ENCODE measurements at places on chromosomes 13 and 19.

DNA sequence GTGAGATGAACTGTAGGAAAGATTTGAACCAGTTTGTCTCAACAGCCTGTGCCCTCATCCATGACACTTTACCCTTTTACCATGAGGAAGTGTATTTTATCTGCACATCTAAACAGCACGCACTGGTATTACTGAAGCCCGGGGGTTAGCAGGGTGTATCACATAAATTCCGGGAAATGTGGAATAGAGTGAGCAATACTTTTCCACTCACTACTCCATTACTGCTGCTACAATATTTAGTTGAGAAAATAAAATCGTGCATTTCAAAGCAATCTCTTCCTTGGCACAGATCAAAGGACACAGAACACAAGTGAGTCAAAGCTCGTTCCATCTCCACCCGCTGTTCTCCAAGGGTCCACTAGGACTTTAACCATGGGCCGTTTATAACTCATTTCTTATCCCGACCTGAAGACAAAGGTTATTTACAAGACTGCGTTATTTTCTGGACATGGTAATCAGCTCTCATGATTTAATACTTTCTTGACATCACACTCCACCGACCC, 35.2 kb downstream of the STK24 start:
- DNase-seq: no peak

DNA sequence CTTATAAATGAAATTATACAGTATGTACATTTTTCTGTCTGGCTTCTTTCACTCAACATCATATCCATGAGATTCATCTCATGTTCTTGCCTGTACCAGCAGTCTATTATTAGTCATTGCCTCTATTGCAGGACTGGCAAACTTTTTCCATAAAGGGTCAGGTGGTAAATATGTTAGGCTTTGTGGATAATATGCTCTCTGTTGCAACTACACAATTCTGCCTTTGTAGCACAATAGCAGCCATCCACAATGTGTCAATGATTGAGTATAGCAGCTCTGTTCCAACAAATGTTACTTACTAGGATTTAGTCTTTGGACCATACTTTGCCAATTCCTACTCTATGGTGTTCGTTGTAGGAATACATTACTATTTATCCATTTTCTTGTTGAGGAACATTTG, 304.4 kb downstream of the DCT start:
- DNase-seq: no peak

- DNase-seq: no peak
Observed at GRCh38 chr19:5828661-5829566, 10.6 kb downstream of the FUT6 start.

DNA sequence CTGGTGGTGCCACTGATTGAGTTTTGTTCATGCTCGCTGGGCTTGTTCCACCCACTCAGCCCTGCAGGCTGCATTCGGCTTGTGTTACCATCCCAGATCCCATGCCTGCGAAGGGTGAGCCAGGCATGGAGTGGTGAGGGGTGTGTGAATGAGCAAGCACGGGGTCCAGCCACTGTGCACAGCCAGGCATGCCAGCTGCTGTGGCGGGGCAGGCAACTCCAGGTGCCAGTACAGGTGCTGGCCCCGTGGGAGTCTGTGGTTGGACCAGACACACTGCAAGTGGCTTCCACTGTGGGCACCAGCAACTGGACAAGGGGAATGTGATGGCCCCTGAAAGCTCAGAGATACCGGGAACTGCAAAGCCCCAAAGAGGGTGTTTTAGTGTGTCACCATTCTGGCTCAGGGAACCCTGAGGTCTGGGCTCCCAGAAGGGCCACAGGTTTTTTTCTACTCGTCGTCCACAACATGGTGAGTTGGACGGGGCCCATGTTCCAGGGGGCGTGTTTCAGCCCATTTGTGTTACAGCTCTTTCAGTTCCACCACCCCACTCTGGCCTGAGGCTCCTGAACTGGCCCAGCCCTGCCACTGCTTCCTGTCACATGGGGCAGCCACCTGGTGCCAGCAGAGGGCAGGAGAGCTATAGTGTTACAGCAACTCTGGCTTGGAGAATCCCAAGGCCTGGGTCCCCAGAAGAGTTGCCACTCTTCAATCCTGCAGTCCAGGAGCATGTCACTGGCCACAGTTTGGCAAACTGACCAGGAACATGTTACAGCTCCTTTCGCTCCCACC, 217.0 kb upstream of the OBI1 start:
- no peak for DNase-seq

DNA sequence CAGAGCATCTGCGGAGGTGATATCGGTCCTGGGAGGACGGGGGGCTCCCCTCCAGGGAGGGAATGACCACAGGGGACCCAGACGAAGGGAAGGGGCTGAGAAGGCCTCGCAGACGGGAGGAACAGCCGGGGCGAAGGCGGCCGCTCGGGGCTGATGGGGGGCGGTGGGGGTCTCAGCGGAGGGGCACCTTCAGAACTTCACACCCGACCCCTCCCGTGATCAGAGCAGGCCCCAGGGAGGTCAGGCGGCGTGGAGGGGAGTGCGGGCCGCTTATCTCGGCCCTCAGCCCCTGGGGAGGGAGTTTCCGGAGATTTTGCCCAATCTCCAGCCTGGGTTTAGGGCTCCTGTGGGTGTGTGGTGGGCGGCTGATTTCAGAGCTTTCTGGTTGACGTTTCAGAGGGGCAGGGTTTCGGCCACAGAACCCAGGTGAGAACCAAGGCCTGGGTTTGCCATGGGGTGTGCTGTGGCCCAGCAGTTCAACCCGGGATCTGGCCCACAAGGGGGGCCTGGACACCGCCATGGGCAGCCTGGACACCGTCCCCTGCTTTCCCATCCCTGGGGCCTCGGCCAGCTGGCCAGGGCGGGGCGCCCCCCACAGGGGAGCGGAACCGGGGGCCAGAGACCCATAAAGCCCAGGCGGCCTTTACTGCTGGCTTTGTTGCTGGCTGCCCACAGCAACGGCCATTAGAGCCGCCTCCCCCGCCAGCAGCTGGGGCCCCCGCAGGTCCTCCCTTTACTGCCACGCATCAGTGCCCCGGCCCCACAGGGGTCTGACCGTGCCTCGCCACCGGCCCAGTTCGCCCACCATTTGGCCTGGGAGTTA, 29.0 kb downstream of the ARID3A start:
- DNase-seq: no peak

GRCh38 chr13:73556128-73556527, 497.3 kb downstream of the KLF5 start:
- no peak for DNase-seq

DNA sequence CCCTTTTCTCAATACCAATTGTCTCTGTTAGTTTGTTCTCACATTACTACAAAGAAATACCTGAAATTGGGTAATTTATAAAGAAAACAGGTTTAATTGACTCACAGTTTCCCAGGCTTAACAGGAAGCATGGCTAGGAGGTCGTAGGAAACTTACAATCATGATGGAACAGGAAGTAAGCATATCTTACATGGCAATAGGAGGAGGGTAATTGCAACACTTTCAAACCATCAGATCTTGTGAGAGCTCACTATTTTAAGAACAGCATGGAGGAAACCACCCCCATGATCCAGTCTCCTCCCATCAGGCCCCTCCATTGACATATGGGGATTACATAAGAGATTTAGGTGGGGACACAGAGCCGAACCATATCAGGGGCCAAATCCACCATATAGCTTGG, 1210.1 kb upstream of the SPRY2 start:
- DNase-seq: no peak

DNA sequence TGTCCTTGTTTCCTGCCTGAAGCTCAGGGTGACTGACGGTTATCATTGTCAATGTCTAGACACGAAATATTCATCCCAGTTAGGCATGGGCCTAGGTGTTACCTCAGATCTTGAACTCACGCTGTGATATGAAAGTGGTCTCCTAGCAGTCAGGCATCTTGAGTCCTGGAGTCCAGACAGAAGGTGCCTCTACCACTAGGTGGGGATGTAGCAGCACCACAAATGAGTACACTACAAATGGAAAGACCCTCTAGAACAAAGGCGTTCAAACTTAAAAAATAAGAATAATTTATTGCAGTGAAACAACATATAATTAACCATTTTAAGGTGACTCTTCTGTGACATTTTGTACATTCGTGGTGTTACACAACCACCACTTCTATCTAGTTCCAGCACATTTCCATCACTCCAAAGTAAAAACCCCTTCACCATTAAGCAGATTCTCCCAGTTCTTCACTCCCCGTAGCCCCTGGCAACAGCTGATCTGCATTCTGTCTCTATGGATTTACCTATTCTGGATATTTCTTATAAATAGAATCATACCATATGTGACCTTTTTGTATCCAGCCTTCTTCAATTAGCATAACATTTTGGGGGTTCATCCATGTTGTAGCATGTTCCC, 11.9 kb upstream of the FRY start:
- no peak for DNase-seq

GRCh38 chr13:70108356-70109105, at the start of gene KLHL1:
KLHL1 (minus strand) TSS chr13:70108452; CDS start chr13:70107699, 753 bp downstream.
- no peak for DNase-seq

GRCh38 chr19:4447327-4448146, 10.1 kb downstream of the UBXN6 start:
- no peak for DNase-seq

DNA sequence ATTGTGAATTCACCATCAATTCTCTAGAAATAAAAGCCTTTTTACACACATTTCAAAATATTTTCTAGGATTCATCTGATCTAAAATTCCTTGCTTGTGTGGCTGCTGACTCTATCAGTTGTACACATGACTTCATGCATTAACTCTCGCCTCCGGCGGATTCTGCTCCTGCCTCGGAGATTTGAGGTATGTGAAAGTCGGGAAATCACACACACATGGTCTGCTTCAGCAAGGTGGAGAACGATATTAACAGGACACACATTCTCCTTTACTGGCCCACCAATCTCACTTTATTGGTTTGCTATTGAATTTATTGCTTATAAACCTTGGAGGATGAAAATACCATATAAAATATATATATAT, 855.7 kb downstream of the SLITRK5 start:
- no peak for DNase-seq

DNA sequence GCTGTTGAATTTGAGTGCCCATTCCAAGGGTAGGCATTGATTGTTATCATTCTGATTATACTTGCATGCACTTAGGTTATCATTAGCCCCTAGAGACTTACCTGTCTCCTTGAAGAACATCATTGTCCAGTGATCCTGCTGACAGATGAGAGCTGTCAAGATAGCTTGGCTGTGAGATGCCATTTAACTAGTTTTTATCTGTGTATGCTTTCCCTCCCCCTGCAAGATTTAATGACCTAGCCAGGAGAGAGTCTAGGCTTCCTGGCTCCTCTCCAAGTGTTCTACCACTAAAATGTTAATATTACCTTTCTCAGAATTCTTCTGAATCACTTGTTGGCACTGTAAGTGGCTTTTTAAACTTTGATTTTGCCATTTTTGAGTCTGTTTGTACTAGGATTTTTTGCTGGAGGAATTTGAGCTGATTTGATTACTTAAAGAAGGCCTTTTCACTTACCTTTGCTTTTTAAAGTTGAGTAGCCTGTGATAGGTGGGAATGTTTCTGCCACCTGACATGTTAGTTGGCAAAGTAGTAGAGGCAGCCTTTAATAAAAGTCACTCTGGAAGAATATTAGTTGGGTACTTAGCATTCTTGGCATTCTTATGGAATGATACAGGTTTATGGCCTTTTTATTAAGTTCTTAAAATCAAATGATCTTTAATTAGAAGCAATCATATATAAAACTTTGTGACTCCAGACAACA, 41.1 kb downstream of the ARHGAP35 start:
- no peak for DNase-seq

GRCh38 chr19:876780-877314, 16.1 kb downstream of the MED16 start:
- DNase-seq: no peak

DNA sequence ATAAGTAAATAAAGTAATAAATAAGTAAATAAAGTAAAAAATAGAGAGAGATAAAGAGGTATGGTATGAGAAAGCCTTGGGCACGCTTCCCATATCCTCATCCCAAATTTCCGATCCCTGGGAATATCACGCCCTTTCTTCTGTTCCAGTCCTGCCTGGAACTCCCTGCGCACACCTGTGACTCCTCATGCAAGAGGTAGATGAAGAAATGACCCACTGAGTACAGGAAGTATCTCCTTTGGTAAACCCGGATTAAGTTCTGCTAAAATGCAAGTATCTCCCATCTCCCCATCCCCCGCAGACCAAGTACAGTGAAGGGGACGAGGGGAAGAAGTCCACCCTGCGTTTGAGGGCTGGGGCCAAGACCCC, 399 bp upstream of the ZNF136 start:
- DNase-seq: no peak

GRCh38 chr19:43644181-43644580, 4.5 kb upstream of the CADM4 start:
- DNase-seq: no peak

DNA sequence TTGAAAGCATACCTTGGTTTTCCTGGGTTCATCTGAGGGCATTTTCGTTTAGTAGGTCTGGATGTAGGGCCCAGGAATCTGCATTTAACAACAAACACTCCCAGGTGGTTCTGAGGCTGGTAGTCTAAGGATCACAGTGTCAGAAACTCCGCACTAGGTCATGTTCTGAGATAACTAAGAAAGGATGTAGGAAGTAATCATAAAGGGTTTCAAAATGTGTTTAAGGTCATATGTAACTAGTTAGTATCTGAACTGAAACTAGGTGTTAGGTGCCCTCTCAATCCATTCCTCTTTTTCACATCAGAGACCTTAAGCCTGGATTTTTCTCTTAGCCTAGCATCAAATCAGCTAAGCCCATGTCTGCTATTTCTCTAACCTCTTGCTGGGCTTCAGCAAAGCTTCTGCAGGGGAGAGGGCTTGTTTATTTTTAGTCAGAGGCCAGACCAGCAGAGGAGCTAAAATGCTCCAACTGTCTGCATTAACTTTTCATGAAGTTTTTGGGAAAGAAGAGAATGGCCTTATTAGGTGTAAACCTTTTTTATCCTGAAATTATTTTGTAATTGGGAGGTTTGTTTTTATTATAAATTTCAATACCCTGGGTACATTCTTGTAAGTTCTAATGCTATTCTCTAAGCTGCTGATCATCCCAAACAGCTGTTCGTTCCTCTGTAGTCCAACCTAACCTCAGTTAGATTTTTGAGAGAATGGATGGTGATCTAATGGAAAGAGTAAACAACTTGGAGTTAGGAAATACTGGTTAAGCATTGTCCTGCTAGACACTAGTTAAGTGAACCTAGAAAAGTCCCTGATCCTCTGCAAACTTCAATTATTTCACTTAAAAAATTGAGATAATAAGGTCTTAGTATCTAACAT, 262.8 kb upstream of the RFC3 start:
- DNase-seq: no peak

GRCh38 chr19:10003271-10003670, 7.0 kb downstream of the COL5A3 start:
- DNase-seq: no peak

DNA sequence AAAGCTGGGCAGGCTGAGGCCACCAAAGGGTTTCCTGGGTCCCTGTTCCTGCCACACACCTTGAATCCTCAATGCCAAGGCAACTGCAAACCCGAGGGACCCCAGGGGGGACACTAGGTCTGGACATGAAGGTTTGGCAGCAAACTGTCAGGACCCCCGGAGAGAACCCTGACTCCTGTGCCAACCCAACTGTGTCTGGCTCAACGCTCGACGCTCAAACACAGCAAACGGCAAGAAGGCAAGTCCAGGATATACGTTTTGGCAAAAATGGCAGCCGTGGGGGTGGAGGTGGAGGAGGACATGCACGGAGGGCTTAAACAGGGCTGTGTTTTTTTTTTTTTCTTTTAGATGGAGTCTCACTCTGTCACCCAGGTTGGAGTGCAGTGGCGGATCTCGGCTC, 73.0 kb downstream of the GADD45B start:
- no peak for DNase-seq

GRCh38 chr19:3982701-3983541, 2.3 kb downstream of the EEF2 start:
- DNase-seq: no peak
